ENCODE measurements at places on chromosomes 12 and 14. TPM values are rescaled to one million over a fixed set of nuclear protein-coding genes. Genes with fewer than 3 reads are reported as not detected.

- DNase-seq, result no peak
Measured at GRCh38 chr14:61106271-61106958, 125.4 kb downstream of the SLC38A6 start.

DNA sequence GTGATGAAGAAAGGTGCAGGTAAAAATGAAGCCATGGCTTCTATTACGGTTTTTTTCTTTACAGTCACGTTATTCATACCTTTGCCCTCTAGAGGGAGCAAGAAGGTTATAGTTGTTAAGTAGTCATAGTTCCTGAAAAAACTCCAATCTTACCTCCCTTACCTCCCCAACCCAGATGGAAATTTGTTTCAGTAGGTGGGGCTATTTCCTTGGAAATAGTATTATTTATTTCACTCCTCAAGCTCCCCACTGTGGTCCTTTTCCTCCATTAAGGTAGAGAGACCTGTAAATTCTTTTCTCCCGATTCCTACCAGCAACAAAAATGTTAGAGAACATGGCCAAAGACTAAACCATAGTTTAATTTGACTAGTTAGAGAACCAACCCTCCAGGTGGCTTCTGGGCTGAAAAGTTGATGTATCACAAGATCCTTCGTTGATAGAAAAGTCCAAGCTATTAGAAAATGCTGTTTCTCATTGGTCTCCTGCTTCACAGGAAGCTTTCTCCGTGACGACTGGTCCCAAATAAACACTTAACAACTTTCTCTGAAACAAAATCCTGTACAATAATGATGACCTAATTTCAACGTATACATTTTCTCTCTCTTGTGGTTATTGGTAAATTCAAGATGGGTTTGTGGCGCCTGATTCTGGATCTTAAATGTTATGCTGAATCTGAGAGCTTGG, 43.5 kb downstream of the TMX1 start:
- no peak for DNase-seq

GRCh38 chr14:49969961-49970360, 77.1 kb downstream of the ARF6 start:
- no peak for DNase-seq

GRCh38 chr14:74905595-74906142, 17.4 kb downstream of the RPS6KL1 start:
- peak; percentile 91 for DNase-seq

DNA sequence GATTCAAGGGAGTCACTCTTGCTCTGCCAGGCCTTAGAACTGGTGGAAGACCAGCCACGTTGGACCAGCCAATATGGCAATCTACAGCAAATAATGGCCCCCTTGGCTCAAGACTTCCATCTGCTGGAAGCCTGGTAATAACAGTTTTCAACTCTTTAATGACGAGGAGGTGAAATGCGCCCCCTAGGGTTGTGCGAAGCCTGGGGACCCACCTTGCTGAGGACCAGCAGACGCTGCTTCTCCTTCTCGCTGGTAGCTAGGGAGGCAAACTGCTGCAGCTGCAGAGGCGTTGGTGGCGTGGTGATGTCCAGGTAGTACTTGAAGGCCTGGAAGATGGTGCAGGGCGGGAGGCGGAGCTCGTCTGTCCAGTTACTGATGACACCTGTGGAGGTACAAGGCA, 41.5 kb upstream of the FBXO21 start:
- no peak for DNase-seq

DNA sequence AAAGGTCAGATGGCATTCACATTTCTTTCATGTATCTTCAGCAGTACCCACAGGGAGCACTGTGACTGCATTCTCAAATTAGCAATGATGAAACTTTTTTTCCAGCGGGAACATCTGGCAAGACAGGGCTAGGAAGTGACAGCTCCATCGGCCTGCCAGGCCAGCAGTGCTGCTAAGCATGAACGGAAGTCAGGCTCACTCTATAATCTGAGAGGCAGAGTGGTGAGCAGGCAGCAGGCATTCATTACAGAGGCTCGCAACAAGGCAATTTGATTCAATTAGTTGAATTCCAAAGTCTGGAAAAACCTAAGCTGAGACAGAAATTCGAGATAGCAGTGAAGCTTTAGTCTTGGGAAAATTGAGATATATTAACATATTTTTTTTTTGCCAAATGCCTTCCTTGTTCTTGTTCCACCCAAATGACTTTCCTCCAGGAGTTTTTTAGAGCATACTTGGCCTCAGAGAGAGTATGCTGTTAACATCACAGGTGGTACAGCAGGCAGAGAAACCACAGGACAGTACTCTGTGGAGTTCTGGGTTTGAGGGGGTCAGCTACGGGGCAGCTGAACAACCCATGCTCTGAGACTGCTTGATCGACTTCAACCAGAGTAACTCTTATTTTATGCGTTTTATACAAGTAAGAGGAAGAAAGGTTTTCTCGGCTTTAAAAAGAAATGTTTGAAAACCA, 414.9 kb downstream of the APAF1 start:
- DNase-seq, result peak; percentile 83

- no peak for DNase-seq
Measured at GRCh38 chr12:11427341-11427740, 32.0 kb upstream of the PRB2 start.

DNA sequence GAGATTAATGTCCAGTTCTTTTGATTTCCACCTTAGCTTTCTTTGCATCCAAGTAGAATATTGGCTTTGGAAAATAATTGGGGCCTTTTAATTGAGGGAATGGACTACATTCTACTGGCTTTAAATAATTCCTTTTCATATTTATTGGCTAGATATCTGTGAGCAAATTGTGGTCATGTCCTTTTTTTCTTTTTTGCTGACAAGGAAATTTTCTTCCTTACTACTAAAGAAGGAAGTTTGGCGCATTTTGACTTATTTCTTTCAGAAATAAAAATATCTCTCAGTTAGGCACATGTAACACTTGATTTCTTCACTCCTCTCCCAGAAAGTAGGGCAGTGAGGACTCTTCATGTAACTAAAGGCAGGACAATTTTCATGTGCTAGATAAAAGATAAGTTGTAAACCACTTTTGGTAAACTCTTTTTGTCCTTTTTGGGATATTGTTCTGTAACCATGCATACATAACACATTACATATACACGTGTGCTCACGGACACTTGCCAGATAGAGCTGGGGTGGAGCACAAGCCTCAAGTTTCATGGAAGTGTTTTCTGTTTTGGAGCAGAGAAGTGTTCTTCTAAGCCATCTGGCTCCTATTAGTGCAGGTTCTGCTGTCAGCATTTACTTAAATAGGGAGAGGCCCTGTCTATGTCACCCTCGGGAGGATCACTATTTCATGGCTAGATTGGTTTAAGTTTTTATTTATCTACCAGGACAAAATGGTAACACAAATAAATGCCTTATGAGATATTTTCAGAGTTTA, 85.1 kb upstream of the LRIG3 start:
- DNase-seq, result no peak

GRCh38 chr14:68210729-68211299, 391.2 kb downstream of the RAD51B start:
- no peak for DNase-seq

- DNase-seq, result peak; percentile 79
Measured at GRCh38 chr14:104864267-104865080, 594 bp upstream of the CEP170B start.

DNA sequence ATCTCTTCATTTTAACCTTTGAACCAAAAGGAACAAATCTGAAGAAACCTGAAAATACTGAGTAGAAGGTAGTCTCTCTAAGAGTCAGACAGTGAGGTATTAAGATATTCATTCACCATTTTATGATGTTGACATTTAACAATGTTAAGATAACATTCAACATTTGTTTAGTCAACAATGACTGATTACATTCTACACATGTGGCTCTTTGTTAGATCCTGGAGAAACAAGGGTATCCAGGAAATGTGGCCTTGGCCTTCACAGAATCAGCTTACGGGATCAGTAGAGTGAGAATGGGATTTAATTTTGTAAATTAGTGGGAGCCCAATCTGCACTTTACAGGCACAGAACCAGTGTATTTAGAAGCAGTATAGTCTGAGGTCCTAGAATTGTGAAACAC, 355.5 kb downstream of the KCNH5 start:
- DNase-seq, result no peak

DNA sequence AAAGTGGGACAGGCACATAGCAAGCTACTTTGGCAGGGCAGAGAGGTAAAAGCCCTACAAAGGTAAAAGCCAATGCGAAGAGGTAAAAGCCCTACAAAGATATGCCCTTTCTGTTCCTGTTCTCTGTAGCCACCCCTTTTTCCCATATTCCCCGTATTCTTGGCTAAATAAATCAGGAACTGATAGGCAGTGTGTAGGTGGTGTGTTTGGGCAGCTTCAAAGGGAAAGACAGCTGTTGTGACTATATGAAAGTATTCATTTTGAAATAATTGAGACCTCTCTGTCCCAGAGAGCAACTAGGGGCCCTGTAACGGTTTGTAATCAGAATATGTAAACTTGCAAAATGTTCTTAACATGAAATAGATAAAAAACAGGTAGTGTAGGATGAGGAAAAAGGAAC, 11.3 kb upstream of the SLC41A2 start:
- no peak for DNase-seq

DNA sequence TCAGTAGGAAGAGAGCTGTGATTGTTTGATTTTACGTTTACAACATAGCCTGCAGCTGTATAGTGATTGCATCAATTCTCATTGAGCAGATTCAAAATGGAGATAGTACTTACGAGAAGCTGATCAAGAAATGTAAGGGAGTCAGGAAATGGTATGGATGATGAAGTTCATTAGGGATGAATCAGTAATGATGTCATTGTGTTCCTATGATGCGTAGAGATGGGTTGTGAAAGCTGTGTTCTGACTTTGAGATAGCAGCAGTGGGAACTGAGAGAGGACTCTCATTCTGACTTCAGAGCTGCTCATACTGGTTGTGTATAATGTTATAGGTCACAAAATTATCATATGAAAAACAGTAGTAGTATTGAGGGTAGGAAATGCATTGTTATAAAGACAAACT, 44.0 kb downstream of the TTLL5 start:
- no peak for DNase-seq

DNA sequence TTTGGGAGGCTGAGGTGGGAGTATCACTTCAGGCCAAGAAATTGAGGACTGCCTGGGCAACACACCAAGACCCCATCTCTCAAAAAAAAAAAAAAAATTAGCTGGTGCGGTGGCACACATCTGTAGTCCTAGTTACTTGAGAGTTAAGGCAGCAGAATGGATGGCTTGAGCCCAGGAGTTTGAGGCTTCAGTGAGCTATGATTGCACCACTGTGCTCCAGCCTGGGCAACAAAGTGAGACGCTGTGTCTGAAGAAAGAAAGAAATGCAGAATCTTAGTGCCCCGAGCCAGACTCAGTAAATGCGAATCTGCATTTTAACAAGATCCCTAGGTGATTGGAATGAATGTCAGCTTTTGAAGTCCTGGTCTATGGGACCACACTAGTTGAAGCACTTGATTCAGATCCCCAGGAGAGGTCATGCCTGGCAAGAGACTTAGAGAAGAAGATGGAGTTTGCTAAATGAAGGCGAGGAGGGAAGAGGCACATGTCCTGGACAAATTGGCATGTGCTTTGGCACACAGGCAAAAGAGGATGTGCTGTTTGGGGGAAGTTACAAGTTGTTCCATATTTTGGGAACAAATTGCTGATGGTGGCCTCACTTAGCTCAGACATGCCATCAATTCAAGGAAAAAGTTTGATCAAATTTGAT, 56.6 kb downstream of the DRAM1 start:
- no peak for DNase-seq

- no peak for DNase-seq
Measured at GRCh38 chr14:46198676-46199075, 452.9 kb downstream of the RPL10L start.

DNA sequence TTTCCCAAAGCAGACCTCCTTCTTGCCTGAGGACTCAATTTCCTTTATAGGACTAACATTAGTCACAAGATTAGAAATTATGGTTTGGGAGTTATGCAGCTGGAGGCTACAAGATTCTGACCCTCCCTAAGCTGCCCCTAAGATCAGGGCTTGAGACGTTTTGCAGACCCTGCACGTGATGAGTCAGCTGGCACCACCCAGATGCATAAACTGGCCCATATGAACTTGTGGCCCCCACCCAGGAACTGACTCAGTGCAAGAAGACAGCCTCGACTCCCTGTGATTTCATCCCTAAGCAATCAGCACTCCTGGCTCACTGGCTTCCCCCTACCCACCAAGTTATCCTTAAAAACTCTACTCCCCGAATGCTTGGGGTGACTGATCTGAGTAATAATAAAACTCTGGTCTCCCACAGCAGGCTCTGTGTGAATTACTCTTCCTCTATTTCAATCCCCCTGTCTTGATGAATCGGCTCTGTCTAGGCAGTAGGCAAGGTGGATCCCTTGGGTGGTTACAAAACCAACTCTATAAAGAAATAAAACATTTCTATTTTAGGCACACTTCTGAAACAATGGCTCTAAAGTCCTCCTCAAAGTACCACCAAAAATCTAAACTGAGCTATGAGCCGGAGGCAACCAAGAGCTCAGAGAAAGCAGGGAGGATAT, 233.4 kb downstream of the TMEM132D start:
- DNase-seq, result no peak

DNA sequence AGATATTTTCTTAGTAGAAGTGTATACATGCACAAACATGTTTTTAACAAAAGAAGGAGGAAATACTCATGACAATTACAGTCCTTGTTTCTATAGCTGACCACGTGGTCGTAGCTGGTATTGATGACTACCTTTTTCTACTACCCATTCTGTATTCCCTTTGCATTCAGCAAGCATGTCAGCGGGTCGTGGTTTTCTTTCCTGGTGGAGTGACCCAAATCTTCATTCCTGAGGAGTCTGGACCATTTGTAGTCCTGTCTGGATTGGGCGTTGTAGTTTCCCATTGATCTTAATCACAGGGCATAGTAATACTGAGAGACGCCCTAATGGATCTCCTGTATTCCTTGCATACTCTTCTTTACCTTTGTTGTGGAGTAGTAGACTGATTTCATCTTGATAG, 472.1 kb upstream of the RGS6 start:
- no peak for DNase-seq

- DNase-seq, result no peak
Measured at GRCh38 chr14:63326840-63327239, 8.1 kb upstream of the GPHB5 start.

GRCh38 chr12:7542046-7542445, 38.5 kb upstream of the CD163 start:
- DNase-seq, result no peak

- no peak for DNase-seq
Measured at GRCh38 chr14:68293404-68293803, 473.8 kb downstream of the RAD51B start.

GRCh38 chr12:127479256-127479655, 787.7 kb upstream of the TMEM132C start:
- no peak for DNase-seq

BHLHE41 gene
- total RNA-seq, result 18.6 TPM

SEL1L gene
- 97.5 TPM for total RNA-seq

FAIM2 gene
- 1.8 TPM for total RNA-seq

FAR2 gene
- 9.6 TPM for total RNA-seq

MFAP5 gene
- 61.0 TPM for total RNA-seq

RPGRIP1 gene
- 0.88 TPM for total RNA-seq

OASL gene
- total RNA-seq, result 0.42 TPM

DAO gene
- not detected for total RNA-seq

ADGRD1 gene
- 178 TPM for total RNA-seq

OVCH1 gene
- 1.1 TPM for total RNA-seq

MANSC1 gene
- 23.2 TPM for total RNA-seq

FBLN5 gene
- total RNA-seq, result 186 TPM

CLEC1A gene
- total RNA-seq, result 5.2 TPM

FOXM1 gene
- total RNA-seq, result 0.24 TPM

Data from posterior vena cava (tissue), 2 donors.